Activated CD4-positive, alpha-beta T cell treated with anti-CD3 and anti-CD28 coated beads, Interleukin-2, amount 50 U/mL, for 48 hours (primary cell): ENCODE measurements at places on chromosomes 13 and 19.

- no peak for DNase-seq
Observed at GRCh38 chr19:46226438-46226973, 3.0 kb upstream of the IGFL1 start.

- DNase-seq, result peak; percentile 61
Observed at GRCh38 chr13:20136781-20137703, 23.8 kb downstream of the GJA3 start.

GRCh38 chr19:34678421-34678820 is 943 bp downstream of the ZNF302 start:
- no peak for DNase-seq

DNA sequence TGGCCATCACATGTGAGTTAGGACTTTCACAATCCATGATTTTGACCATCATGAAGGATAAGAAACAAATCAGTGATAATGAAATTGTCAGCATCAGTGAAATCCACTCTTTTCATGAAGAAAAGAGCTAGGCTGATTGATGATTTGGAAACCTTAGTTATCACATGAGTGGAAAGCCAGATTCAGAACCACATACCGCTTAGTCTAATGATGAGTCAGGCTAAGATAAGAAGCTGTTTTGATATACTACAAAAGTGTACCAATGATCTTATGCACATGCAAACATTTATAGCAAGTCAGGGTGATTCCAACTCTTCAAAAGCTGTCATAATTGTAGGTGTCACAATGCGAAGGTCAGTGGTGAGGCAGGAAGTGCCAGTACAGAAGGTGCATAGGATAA is 519.3 kb downstream of the GPC6 start:
- no peak for DNase-seq

GRCh38 chr13:42653679-42654078 is 79.7 kb downstream of the TNFSF11 start:
- DNase-seq, result no peak

DNA sequence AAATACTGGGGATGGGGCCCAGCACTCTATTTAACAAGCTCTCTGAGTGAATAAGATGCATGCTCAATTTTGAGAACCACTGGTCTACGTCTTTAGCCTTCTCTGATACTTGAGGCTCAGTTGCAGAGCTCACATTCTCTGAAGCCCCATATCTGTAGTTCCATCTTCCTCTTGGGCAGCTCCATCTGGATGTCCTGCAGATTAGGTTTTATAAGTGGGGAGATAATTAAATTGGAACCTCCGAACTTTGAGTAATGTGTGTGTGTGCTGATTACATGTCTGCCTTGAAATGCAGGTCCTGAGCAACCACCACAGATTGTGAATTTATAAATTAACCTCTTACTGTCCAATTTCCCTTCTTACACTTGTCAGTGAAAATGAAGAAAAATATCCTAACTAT is 7.2 kb upstream of the RASL11A start:
- no peak for DNase-seq

- no peak for DNase-seq
Observed at GRCh38 chr19:55228015-55228391, 560 bp downstream of the TMEM86B start.

GRCh38 chr19:3548606-3549005 is 8.8 kb downstream of the MFSD12 start:
- DNase-seq, result no peak
